Activated T-helper 2 cell treated with anti-CD3 and anti-CD28 coated beads, Interferon-gamma antibody, Interleukin-2, Interleukin-4, amounts not matched to agents 10 μg/mL and 5 μg/mL and 100 μg/mL, durations not matched to agents 14 hours and 24 hours and 36 hours (primary cell): ENCODE measurements at places on chromosomes 5 and 9. TPM values are rescaled to one million over a fixed set of nuclear protein-coding genes. Genes with fewer than 3 reads are reported as not detected.

The DNAJC18 gene
- 29.8 and 35.8 TPM in 2 replicates for total RNA-seq

The C9orf72 gene
- 6.2 and 6.8 TPM in 2 replicates for total RNA-seq

- DNase-seq, result no peak
Observed at GRCh38 chr5:61002611-61003355, 57.8 kb downstream of the NDUFAF2 start.

GRCh38 chr5:145917288-145917687 lies 19.1 kb upstream of the SH3RF2 start:
- no peak for DNase-seq

DNA sequence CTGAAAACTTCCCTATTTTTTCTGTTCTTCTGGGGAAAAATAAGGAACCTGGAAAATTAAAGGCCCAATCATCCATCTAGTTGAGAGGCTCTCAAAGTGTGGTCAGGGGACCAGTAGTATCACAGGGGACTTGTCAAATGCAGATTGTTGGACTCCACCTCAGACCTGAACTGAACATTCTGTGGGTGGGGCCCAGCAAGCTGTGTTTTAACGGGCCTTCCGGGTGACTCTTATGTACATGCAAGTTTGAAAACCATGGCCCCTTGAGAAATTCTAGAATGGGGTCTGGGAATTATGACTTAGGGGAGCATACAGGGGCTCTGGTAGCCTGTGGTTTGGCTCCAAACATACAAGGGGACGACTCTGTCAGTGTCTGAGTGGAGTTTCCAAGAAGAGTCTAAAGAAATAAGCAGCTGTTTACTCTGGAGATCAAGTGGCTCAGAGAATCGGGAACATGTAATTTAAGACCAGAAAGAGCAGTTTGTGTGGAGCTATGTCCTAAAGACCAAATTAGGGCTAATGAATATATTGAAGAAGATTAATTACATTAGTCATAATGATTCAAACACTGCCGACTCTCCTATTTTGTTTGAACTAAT lies 177.4 kb downstream of the SLC28A3 start:
- DNase-seq, result no peak

GRCh38 chr5:116652196-116652729 lies 77.6 kb upstream of the SEMA6A start:
- DNase-seq, result no peak

- DNase-seq, result peak; percentile 3
Observed at GRCh38 chr9:126125177-126125576, 201.5 kb upstream of the MVB12B start.

- no peak for DNase-seq
Observed at GRCh38 chr5:135564331-135564730, 14.5 kb downstream of the CXCL14 start.
